ENCODE measurements at places on chromosomes 3 and 15. TPM values are rescaled to one million over a fixed set of nuclear protein-coding genes. Genes with fewer than 3 reads are reported as not detected.

The HESX1 gene
- total RNA-seq, result not detected

The GOLGA6A gene
- total RNA-seq, result not detected

The NOX5 gene
- not detected for total RNA-seq

The IQCF5 gene
- not detected for total RNA-seq

The SAMMSON gene
- not detected for total RNA-seq

The ALG1L2 gene
- 0.90 TPM for total RNA-seq

DNA sequence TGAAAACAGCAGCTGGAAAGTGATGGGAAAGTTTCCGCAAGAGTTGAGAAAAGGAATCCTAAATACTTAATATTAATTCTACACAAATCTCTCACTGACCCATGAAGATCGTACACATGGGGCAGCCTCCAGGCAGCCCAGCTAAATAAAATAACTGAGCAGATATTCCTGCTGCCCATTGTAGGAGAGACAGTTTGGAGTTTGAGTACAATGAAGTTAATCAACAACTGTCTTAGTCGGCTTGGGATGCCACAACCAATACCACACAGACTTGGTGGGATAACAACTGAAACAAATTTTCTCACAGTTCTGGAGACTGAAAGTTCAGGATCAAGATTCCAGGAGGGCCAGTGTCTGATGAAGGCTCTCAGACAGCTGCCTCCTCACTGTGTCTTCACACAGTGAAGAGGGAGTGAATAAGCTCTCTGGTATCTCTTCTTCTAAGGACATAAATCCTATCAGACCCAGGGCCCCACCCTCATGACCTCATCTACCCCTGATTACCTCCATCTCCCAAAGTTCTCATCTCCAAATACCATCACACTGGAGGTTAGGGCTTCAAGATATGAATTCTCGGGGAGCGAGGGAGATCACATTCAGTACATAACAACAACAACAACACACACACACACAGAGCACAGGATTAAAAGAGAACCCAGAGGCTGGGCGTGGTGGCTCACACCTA, 9.7 kb downstream of the TRPM7 start:
- H3K36me3 ChIP-seq, result no peaks in the 10 kb centered on the region
- H3K4me3 ChIP-seq, result no peak overlapping the region
- no peak for DNase-seq
- peak overlapping the region; percentile 10 for H3K27ac ChIP-seq
- no peaks in the 10 kb centered on the region for H3K27me3 ChIP-seq

- H3K36me3 ChIP-seq, result no peaks in the 10 kb centered on the region
- no peak for DNase-seq
- H3K27me3 ChIP-seq, result peaks cover 4% of the 10 kb centered on the region
- no peak overlapping the region for H3K27ac ChIP-seq
Measured at GRCh38 chr3:150255413-150255812, 152.7 kb upstream of the TSC22D2 start.

DNA sequence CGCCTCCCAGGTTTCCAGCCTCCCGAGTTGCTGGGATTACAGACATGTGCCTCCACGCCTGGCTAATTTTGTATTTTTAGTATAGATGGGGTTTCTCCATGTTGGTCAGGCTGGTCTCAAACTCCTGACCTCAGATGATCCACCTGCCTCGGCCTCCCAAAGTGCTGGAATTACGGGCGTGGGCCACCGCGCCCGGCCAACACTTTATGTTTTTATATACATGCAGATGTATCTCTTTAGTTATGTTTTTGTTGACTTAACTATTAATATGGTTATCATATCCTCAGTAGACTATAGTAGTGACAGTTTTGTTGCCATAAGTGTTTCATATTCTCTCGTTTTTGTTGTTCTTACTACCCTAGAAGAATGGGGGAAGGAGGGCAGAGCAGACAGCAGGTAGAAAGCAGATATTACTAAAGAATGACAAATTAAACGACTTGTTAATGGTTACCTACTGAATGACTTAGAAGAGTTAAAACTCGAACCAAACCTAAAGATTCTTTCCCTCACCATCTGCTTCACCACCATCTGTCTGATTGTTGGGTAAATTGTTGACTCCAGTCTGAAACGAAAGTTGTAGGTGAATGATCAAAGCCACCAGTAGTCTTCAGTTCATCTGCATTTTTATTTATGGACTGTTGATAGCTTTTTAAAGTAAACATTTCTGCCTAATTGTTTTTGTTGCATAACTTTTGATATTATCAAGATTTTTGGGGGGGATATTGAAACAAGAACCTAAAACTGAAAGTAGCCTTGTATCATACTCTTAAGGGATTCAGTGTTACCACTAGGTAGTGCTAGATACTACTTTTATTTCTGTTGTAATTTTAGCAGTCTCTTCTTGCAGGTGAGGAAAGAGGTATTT, 89.3 kb downstream of the RASA2 start:
- no peak overlapping the region for H3K4me3 ChIP-seq
- H3K27ac ChIP-seq, result peak overlapping the region; percentile 47
- no peaks in the 10 kb centered on the region for H3K4me1 ChIP-seq
- peaks cover 71% of the 10 kb centered on the region for H3K36me3 ChIP-seq
- DNase-seq, result peak; percentile 41

GRCh38 chr3:36095238-36095637, 285.1 kb upstream of the STAC start:
- DNase-seq, result no peak
- H3K36me3 ChIP-seq, result no peaks in the 10 kb centered on the region
- no peak overlapping the region for H3K27ac ChIP-seq
- no peak overlapping the region for H3K4me3 ChIP-seq
- no peaks in the 10 kb centered on the region for H3K4me1 ChIP-seq

- H3K27me3 ChIP-seq, result no peaks in the 10 kb centered on the region
- no peaks in the 10 kb centered on the region for H3K36me3 ChIP-seq
- no peaks in the 10 kb centered on the region for H3K4me1 ChIP-seq
- DNase-seq, result no peak
Measured at GRCh38 chr15:84016371-84016770, 219.2 kb upstream of the GOLGA6L4 start.

DNA sequence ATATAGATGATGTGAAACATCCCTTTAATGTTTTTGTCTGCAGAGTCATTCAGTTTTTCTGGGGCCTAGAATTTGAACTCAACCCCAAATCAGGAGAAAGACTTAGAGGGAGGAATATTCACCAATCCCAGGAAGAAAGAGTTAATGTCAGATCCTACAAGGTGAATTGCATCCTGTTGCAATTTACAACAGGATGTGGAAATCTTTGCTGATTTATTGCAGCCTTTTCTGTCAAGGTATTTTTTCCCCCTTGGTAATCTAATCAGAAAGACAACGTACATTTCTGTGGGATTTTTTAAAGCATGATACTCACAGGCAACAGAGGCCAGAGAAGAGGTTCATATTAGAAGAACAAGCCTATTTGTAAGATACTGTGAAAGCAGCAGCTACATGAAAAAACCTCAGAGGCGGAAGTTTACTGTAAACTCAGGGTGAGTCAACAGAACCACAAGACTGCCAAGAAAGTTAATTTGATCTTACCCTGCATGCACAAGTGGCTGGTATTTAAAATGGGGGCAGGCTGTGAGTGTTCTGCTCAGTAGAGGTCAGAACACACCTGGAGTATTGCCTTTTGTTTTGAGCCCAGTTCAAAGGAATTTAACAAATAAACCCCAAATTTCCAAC, 531.9 kb downstream of the AGBL1 start:
- DNase-seq, result no peak
- H3K27ac ChIP-seq, result no peak overlapping the region
- no peaks in the 10 kb centered on the region for H3K36me3 ChIP-seq
- H3K27me3 ChIP-seq, result no peaks in the 10 kb centered on the region
- no peak overlapping the region for H3K4me3 ChIP-seq

- no peak overlapping the region for H3K27ac ChIP-seq
- peaks cover 3% of the 10 kb centered on the region for H3K27me3 ChIP-seq
- no peaks in the 10 kb centered on the region for H3K36me3 ChIP-seq
- DNase-seq, result no peak
Measured at GRCh38 chr3:173398111-173398479, 551 bp downstream of the NLGN1 start.

- no peak for DNase-seq
- H3K27me3 ChIP-seq, result peaks cover 2% of the 10 kb centered on the region
- H3K4me3 ChIP-seq, result no peak overlapping the region
- no peaks in the 10 kb centered on the region for H3K4me1 ChIP-seq
- no peak overlapping the region for H3K27ac ChIP-seq
Measured at GRCh38 chr3:99765042-99765942, 52.4 kb upstream of the CMSS1 start.

DNA sequence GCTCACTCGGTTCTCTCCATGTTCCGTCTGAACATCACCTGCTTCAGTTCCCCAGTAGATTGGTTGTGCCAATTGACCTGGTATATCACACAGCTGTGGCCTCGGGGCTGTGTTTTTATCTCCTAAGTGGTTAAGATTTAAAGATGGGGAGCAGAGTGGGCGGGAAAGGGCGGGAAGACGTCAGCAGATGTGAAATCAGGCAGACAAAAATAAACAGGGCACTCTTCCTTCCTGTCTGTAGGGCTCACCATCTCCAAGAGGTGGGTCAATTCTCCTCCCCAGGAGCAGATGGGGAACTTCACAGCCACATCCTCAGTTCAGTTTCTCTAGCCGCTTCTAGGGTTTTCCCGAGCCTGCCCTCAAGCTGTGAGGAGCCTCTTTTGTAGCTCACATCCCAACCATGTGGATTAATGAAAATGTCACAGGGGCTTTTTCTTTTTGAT, 26.8 kb upstream of the LIMD1 start:
- no peaks in the 10 kb centered on the region for H3K27me3 ChIP-seq
- H3K4me1 ChIP-seq, result peaks cover 3% of the 10 kb centered on the region
- H3K36me3 ChIP-seq, result no peaks in the 10 kb centered on the region
- no peak overlapping the region for H3K27ac ChIP-seq
- H3K4me3 ChIP-seq, result no peak overlapping the region

- H3K27ac ChIP-seq, result no peak overlapping the region
- no peak for DNase-seq
- no peaks in the 10 kb centered on the region for H3K36me3 ChIP-seq
- H3K4me3 ChIP-seq, result no peak overlapping the region
Measured at GRCh38 chr3:64445109-64445943, 220.1 kb upstream of the PRICKLE2 start.

GRCh38 chr3:71303627-71304200, 279.8 kb downstream of the FOXP1 start:
- no peaks in the 10 kb centered on the region for H3K36me3 ChIP-seq
- DNase-seq, result no peak
- peaks cover 64% of the 10 kb centered on the region for H3K4me1 ChIP-seq
- peak overlapping the region; percentile 90 for H3K27ac ChIP-seq
- H3K27me3 ChIP-seq, result no peaks in the 10 kb centered on the region
- peak overlapping the region; percentile 73 for H3K4me3 ChIP-seq

DNA sequence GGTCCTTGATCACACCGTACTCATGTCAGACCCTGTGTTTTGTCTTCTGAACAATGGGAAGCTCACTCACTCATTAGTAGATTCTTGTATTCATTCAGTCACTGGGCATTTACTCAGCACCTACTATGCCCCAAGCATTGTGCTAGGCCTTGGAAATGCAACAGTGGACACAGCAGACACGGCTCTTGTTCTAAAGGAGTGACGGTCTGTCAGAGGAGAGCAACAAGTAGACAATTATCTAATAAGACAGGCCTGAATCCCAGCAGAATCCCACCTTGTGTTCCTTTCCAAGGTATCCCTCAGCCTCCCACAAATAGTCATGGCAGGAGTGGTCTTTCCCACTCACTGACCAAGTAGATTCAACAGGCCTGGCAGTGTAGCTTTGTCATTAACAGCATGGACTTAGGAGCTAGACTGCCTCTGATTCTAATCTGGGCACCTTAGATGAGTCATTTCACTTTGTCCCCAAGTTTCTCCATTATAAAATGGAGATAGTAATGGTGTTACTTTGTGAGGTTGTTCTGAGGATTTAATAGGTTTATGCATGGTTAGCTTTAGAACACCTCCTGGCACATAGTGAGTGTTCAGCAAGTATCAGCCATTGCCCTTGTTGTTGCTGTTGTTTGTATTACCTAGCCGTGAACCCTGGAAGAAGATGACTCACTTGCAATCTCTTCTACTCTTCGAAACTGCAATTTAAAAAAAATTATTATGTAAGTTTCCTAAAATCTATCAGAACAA, 69.1 kb downstream of the SSUH2 start:
- H3K27ac ChIP-seq, result no peak overlapping the region
- no peak for DNase-seq
- no peaks in the 10 kb centered on the region for H3K27me3 ChIP-seq
- H3K4me3 ChIP-seq, result no peak overlapping the region

DNA sequence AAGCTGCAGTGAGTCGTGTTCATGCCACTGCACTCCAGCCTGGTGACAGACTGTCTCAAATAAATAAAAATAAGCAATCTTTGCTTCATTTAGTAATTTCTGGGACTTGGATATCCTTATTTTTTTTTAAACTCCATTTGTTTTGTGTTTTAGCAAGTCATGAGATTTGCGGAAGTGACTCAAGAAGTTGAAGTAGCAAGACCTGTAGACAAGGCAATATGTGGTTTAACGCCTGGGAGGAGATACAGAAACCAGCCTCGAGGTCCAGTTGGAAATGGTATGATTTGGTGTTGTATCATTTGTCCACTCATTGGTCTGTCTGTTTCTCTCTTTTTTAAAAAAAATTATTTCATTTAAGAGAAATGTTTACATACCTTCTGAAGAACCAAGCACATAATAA, 16.6 kb upstream of the RPLP1 start:
- no peak overlapping the region for H3K4me3 ChIP-seq
- H3K27ac ChIP-seq, result no peak overlapping the region
- no peaks in the 10 kb centered on the region for H3K4me1 ChIP-seq
- no peaks in the 10 kb centered on the region for H3K36me3 ChIP-seq
- H3K27me3 ChIP-seq, result no peaks in the 10 kb centered on the region
- DNase-seq, result no peak

GRCh38 chr15:29456255-29456654, 186.6 kb upstream of the NSMCE3 start:
- no peak overlapping the region for H3K4me3 ChIP-seq
- H3K36me3 ChIP-seq, result no peaks in the 10 kb centered on the region
- no peaks in the 10 kb centered on the region for H3K4me1 ChIP-seq
- no peak for DNase-seq
- no peak overlapping the region for H3K27ac ChIP-seq
- no peaks in the 10 kb centered on the region for H3K27me3 ChIP-seq

DNA sequence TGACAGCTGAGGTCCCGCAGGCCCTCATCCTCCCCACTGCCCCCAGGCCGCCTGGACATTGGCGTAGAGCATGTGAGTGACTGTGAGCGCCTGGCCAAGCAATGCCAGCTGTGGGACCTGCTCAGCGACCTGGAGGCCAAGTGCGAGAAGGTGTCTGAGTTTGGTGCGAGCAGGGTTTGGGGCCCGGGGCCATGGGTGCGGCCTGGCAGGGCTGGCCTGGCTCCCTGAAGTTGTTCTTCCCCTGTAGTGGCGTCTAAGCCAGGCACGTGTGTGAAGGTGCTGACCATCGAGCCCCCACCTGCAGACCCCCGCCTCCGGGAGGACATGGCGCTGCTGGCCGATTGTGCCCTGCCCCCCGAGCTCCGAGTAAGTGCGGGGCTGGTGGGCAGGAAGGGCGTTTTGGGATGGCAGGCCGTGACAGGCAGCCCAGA, 4.2 kb downstream of the ABTB1 start:
- no peaks in the 10 kb centered on the region for H3K27me3 ChIP-seq
- H3K4me1 ChIP-seq, result peaks cover 17% of the 10 kb centered on the region
- DNase-seq, result no peak
- no peak overlapping the region for H3K4me3 ChIP-seq
- H3K27ac ChIP-seq, result no peak overlapping the region

All from naive thymus-derived CD4-positive, alpha-beta T cell (primary cell).